B cell (primary cell): ENCODE measurements at places on chromosomes 3 and 15.

GRCh38 chr15:55549305-55549704 lies 38.8 kb downstream of the PYGO1 start:
- no peak for DNase-seq

DNA sequence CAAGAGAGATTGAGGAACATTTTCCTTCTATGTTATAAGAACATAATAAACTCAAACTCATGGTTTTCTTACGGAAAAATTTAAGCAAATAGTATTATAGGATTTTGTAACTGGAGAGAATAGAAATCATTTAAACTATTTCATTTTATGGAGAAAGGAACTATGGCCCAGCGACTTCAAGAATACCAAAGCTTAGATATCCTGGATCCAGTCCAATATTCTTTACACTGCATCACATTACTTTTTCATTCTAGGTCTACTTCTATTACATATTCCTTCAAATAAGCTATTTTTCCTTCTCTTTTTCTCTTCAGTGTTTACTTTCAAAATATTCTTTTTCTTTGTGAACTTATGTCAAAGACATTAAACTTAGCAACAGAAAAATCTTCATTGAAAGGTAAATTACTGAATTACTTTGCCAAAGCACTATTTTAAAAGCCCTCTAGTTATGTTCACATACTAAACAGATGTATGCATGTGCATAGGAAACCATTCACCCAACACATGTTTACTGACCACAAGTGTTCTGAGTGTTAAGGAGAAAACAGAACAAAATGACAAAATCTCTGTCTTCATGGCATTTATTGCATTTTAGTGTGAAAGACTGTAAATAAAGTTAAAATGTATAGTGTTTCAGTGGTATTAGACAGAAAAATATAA lies 20.4 kb downstream of the KPNA4 start:
- DNase-seq: no peak

GRCh38 chr3:60954048-60954447 lies 297.2 kb downstream of the FHIT start:
- no peak for DNase-seq

GRCh38 chr15:93249623-93250022 lies 160.6 kb upstream of the RGMA start:
- DNase-seq: no peak

- DNase-seq: no peak
These were observed 263.8 kb downstream of the LPP start for GRCh38 chr3:188417766-188418165.

DNA sequence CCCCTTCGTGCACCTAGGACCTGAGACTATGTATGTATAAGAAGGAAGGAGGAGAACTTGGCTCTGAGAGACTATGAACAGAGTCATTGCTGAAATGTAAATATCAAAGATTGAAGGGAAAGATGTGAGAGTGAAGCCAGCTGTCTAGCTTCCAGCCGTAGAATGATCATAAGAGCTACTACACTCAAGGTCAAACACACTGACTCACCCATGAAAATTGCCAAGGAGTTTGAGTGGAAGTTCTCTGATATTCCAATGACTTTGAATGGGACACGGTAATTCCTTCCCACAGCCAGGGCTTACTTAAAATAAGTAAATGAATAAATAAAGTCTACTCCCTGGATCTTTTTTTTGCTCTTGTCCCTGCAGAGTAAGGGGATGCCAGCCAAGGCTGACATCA lies 398.9 kb upstream of the TPRG1 start:
- DNase-seq: no peak

- no peak for DNase-seq
These were observed 456.1 kb downstream of the OCA2 start for GRCh38 chr15:27642981-27643380.

GRCh38 chr3:126155280-126155640 lies 25.1 kb downstream of the ALDH1L1 start:
- DNase-seq: no peak

- no peak for DNase-seq
These were observed 76.4 kb upstream of the TRPM1 start for GRCh38 chr15:31177951-31178350.

- no peak for DNase-seq
These were observed 151.1 kb downstream of the IL20RB start for GRCh38 chr3:137108699-137109440.

DNA sequence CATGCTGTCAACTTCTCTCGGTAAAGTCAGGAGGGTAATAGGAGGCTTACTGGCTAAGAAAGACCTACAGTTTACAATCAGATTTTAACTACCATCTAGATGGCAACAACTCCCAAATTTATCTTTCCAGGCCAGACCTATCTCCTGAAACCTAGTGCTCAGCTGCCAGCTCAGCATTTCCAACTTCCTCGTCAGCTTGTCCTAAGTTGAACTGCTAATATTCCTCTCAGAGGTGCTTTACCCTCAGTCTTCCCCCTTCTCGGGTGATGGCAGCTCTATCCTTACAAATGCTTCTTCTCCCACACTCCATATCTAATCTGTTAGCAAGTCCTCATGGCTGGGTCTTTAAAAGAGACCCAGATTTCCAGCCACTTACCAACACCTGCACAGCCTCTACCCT lies 36.9 kb upstream of the UBE2E2 start:
- no peak for DNase-seq

GRCh38 chr3:156472150-156472549 lies 82.8 kb downstream of the SSR3 start:
- DNase-seq: no peak

DNA sequence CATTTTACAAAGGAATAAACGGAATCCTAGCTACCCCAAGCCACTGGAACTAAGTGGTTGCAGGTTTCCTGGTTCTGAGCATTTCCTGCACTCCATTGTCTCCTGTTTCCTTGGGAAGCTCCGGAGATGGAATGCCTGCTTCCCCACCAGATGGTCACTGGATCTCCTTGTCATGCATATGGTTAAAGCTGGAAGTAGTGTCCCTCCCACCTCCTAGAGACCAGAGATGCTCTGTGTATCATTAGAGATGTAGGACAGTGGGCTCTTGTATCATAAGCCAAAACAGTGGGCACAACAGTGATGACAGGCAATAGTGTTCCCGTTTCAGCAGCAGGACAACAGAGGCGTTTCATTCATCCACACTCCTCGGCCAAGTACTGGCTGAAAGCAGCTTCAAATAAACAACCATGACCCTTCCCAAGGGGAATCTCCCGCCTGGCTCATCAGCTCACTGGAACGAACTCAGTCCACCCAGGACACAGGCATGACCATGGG lies 136.2 kb upstream of the EIF1B start:
- no peak for DNase-seq

- DNase-seq: no peak
These were observed 6.6 kb upstream of the SSR3 start for GRCh38 chr3:156561533-156561932.

DNA sequence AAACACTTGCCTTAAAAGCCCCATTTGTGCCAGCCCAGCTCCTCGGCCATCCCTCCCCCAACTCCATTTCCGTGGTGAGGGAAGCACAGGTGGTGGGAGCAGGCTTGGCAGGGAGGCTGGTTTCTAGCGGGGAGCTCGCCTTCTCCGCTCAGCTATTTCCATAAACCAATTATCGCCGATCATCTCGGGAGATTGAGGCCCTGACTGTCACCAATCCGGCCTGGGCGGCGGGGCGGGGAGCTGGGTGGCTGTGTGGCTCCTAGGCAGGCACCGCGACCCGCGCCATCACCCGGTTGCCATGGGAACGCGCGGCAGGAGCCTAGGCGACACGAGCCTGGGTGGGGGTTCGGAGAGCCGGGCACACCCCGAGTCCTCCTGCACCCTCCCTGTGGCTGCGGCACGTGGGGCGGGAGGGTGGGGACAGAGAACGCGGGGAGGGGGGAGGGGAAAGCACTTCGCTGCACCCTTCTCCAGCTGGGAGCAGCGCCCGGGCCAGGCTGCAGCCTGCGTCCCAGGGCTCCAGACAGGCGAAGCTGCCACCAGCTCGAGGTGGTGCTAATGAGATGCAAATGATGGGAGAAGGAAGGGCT lies 9.3 kb downstream of the CCDC33 start:
- no peak for DNase-seq

- peak; percentile 84 for DNase-seq
These were observed 1.5 kb upstream of the MAPKBP1 start for GRCh38 chr15:41772720-41773331.

DNA sequence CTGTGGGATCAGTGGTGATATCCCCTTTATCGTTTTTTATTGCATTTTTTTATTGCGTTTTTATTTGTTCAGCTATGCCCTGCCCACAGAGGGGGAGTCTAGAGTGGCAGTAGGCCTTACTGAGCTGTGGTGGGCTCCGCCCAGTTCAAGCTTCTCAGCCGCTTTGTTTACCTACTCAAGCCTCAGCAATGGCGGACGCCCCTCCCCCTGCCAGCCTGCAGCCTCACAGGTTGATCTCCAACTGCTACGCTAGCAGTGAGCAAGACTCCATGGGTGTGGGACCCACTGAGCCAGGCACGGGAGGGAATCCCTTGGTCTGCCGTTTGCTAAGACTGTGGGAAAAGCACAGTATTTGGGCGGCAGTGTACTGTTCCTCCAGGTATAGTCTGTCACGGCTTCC lies 500.6 kb upstream of the MCTP2 start:
- DNase-seq: no peak

DNA sequence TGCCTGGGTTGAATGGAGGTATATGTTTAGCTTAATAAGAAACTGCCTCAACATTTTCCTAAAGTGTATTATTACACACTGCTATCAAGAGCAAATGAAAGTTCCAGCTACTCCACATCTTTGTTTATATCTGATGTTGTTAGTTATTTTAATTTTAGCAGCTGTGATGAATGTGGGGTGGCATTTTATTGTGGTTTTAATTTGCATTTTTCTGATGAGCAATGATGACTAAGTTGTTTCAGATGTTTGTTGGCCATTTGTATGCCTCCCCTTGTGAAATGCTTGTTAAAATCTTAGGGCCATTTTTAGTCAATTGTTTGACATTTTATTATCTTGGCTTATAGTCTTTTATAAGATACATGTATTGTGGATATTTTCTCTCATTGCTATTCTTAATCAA lies 260.4 kb upstream of the SLCO3A1 start:
- DNase-seq: no peak

GRCh38 chr3:69748503-69748902 lies 9.2 kb downstream of the MITF start:
- no peak for DNase-seq

DNA sequence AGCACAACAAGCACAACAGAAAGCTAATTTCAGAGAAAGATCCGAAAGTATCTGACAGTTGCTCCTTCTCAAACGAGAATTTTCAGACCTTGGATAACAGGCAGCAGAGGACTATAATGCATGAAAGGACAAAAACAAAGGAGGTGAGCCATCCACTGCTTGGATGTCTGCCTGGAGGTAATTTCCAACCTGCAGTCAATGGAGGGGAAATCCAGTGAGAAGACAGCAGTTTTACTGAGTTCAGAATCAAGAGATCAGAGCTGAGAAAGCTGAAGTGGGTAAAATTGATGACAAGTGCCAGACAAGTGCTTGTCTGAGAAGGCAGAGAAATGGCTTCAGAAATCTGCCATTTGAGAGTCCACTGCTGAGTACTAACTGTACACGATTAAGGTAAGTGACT lies 22.1 kb downstream of the UBE3A start:
- no peak for DNase-seq
